ENCODE measurements at places on chromosomes 1 and 21. TPM values are rescaled to one million over a fixed set of nuclear protein-coding genes. Genes with fewer than 3 reads are reported as not detected.

DNA sequence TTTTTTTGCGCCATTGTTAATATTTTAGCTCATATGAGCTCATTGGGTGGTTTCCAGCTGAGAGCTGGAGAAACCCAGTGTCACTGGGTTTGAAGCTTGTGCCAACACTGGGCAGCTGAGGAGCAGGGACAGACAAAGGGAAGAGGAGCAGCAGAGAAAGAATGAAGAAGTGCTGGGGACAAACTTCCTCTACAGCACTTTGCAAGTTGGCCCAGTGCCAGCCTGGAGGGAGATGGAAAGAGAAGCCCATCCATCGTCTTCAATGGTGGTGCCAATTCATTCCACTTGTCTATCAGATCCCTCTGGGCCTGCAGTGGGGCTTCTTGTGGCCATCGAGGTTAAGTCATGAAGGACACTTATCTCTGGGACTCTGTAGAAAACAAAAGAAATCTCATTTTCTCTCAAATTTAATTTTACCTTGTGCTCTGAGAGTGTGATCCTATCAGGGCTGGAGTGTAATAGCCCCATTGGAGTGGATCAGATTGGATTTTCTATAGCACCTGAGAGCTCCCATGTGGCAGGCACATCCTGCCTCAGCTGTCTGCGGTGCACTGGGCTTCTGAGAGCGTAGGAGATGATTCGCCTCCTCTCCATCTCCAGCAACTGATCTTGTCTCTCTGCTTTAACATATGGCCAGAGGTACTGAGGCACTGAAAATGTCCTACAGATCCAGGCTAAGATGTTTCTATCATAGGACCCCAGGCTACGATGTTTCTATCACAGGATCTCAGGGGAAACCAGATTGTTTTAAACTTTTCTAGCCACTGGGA is 114.7 kb downstream of the TNR start:
- DNase-seq, result no peak

- no peak for DNase-seq
Observed at GRCh38 chr1:154935749-154936554, 567 bp downstream of the PMVK start.

DNA sequence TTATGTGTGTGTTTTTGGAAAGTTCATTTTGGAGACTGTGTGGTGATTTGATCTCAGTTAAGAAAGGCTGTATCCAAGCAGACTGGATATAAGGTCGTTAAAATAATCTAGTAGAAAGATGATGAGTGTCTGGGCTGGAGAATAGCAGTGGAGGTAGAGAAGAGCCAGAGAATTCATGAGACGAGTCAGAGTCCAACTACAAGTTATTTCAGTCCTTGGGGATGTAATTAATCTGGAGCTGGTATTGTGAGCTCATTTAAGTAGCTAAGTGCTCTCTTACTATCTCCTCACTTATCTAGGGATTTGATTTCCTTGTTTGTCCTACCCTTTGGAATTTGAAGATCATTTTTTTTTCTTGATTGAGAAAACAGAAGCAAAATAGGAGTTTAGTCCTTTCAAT is 1219.0 kb upstream of the ADGRL4 start:
- DNase-seq, result no peak

TMEM200B gene
- total RNA-seq, result 2.1 TPM

GRCh38 chr1:5597991-5598823 is 394.0 kb downstream of the NPHP4 start:
- no peak for DNase-seq

GRCh38 chr1:110005971-110006370 is 21.4 kb downstream of the AHCYL1 start:
- DNase-seq, result no peak

- no peak for DNase-seq
Observed at GRCh38 chr1:41699861-41700248, 215.4 kb upstream of the EDN2 start.

PLA2G2C gene
- total RNA-seq, result not detected

GRCh38 chr1:165524639-165525285 is 19.0 kb upstream of the LRRC52 start:
- no peak for DNase-seq
